ENCODE measurements at places on chromosomes 4 and X. TPM values are rescaled to one million over a fixed set of nuclear protein-coding genes. Genes with fewer than 3 reads are reported as not detected.

Gene STOX2
- polyA plus RNA-seq = 11.8 TPM

Gene CSAG3
- not detected for polyA plus RNA-seq

Gene KCTD8
- 0.04 TPM for polyA plus RNA-seq

Gene PRDM8
- polyA plus RNA-seq = 0.62 TPM

Gene ANOS1
- polyA plus RNA-seq = 24.9 TPM

Gene RS1
- polyA plus RNA-seq = 0.39 TPM

Gene GRSF1
- 135 TPM for polyA plus RNA-seq

Gene SPANXN4
- polyA plus RNA-seq = not detected

Gene NHSL2
- 7.5 TPM for polyA plus RNA-seq

Gene VEGFC
- polyA plus RNA-seq = 18.2 TPM

Gene ERAS
- polyA plus RNA-seq = 0.30 TPM

Gene ALG13
- 66.8 TPM for polyA plus RNA-seq

Gene CDX4
- polyA plus RNA-seq = not detected

Gene GYPE
- polyA plus RNA-seq = 14.2 TPM
